ENCODE measurements at places on chromosomes 5 and 9.

DNA sequence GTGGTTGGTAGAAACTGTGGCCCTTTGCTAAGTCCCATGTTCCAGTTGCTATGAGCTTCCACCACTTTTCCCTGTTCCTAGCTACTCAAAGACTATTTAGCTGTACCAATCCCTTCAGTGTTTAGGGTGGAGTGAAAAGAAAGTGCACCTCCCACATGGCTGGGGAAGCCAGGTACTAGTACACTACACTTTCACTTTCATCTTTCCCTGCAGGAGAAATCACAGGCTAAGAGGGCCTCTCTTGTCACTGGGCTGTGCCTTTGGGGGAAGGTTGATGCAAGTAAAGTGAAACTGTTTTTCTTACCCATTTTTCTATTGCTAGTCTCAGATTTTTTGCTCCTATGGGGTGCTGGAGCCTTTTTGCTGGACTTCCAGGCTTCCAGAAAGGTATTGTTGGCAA lies 33.5 kb upstream of the CKS2 start:
- no peak for DNase-seq

- DNase-seq: no peak
These were observed 15.5 kb downstream of the PCDHB15 start for GRCh38 chr5:141260458-141261237.

- DNase-seq: no peak
These were observed 77.3 kb upstream of the RPS23 start for GRCh38 chr5:82355496-82355895.

- no peak for DNase-seq
These were observed 48.5 kb upstream of the NEK6 start for GRCh38 chr9:124209279-124209678.

- no peak for DNase-seq
These were observed 97.4 kb upstream of the ITGA1 start for GRCh38 chr5:52690236-52690768.

GRCh38 chr5:104598285-104598684 lies 1035.7 kb upstream of the NUDT12 start:
- no peak for DNase-seq

Data from hepatocyte (in vitro differentiated cells).